Stimulated activated naive CD4-positive, alpha-beta T cell treated with Interleukin-2 at 50 U/mL for 16 hours (primary cell): ENCODE measurements at places on chromosomes 4 and X.

GRCh38 chrX:13647709-13648212 is 5.2 kb upstream of the TCEANC start:
- DNase-seq = peak; percentile 65

GRCh38 chr4:173230062-173230461 is 61.5 kb downstream of the GALNT7 start:
- DNase-seq = no peak

DNA sequence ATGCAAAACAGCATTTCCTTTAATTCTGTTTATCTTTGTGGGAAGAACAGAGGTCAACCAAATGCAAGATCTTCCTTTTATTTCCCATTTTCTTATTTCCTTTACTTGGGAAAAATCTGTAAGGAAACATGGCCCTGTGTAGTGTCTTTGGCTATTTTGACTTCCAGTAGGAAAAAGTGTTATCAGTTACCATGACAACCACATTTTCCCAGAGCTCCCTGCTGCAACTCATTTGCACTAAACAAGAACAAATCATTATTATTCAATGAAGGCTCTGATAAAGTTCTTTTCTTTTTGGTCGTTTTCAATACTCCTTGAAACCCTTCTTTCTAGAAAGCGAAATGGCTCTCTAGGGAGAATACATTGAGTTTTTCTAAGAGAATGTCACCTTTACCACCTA is 117.2 kb upstream of the DDX53 start:
- no peak for DNase-seq

GRCh38 chrX:103538728-103539127 is 19.4 kb upstream of the RAB40A start:
- no peak for DNase-seq

GRCh38 chr4:76590798-76591281 is 155.8 kb downstream of the SHROOM3 start:
- no peak for DNase-seq

- DNase-seq = no peak
Measured at GRCh38 chr4:39047681-39048080, 14.4 kb upstream of the KLHL5 start.

GRCh38 chr4:48223633-48224295 is 45.9 kb downstream of the TEC start:
- DNase-seq = no peak

GRCh38 chr4:185903205-185903604 is 91.2 kb upstream of the SORBS2 start:
- DNase-seq = no peak

DNA sequence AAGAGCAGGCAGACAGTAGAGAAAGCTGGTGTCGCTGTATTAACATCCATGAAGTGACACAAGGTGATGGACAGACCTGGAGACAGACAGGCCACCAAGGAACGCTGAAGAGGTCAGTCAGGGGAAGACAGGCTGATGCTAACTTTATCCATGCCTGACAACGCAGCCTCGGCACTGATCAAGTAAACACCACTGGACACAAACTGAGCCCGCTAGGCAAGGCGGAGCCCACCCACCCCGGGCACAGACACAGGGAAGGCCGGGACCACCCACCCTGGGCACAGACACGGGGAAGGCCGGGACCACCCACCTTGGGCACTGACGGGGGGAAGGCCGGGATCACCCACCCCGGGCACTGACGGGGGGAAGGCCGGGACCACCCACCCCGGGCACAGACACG is 18.8 kb downstream of the PPP2R3B start:
- DNase-seq = no peak

- DNase-seq = no peak
Measured at GRCh38 chr4:139584784-139585183, 28.8 kb upstream of the SETD7 start.

DNA sequence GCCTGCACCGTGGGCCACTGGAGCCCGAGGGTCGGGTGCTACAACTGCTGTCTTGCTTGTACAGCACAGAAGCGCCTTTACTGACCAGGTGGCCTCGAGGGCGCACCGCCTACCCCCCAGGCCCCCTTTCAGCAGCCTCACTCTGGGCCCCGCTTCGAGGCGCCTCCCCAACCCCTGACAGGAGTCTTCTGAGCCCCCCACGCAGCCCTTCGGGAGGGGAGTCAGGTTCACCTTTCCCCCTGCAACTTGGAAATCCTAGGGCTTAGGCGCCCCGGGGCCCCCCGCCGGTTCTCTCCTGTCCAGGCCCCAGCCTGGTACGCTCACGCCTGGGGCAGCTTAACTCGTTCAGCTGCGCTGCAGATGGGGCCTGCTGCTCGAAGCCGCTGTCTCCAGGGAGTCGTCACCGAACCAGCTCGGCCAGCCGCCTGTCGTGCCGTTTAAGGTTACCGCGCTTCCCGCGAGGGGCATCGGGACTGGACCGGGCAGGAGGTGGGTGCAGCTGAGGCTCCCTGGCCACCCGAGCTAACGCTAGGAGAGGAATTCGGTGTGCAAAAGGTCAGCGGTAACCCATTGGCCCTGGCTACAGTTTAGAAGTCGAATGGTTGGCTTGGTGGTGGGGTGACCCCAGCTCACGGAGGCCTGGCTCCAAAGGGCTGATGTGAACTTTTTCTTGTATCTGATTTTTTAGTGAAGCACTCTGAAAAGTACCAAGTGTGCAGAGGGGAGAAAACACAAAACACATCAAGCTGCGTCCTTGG is 58.9 kb upstream of the BCOR start:
- DNase-seq = no peak

DNA sequence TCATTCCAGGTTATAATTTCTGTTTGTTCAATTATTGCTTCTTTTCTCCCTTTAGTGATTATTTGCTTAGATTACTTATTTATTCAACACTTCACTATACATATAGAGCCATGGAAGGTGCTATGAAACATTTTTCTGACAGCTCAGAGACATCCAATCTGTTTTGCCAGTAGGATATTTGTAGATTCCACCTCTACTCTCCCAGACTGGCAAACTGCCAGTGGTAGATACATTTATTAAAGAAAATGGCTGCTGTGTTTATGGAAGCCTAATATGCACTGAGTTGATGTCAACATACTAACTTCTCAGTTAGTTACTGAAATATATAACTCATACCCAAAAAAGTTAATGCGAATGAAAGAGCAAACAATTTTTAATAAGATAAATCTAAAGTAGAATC is 348.6 kb downstream of the TRAM1L1 start:
- no peak for DNase-seq

GRCh38 chrX:144801786-144802185 is 445.5 kb upstream of the SPANXN1 start:
- DNase-seq = no peak

DNA sequence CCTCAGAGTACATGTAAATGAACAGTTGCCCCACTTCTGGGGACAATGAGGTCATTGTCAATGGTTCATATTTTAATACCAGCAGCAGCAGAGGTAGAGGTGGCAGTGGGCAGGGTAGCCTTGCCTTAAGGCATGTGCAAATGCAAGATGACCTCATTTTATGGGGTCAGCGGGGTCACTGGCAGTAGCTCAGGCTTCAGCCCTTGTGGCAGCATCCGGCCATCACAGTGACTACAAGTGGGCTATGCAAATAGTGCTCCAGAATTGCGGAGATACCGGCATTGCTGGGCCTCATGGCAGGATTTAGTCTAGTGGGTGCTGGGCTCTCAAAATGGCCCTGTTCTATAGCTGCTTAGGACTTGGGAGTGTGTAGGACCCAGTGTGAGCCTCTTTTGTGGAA is 144.7 kb downstream of the FAM47A start:
- DNase-seq = no peak

DNA sequence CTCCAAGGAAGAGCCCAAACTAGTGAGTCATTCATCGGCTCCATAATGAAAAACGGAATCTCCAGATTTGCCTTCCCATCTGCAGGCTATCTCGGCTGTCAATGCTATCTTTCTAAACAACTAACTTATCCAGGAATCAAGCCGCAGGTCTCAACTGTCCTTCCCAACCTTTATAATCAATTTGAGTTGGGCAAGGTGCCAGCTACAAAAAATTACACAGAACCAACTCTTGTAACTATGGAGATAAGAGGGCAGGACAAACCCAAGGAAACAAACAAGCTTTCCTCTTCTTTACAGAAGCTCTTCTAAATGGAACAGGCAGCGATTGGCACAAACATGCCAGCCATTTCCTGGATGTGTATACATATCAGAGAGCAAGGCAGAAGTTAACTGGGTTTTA is 61.2 kb upstream of the RAI2 start:
- DNase-seq = no peak
